ENCODE measurements at places on chromosomes 3 and 15.
A peak's percentile ranks its signal among the peaks of the same experiment; 100 is the strongest.

- no peak for DNase-seq
Observed at GRCh38 chr15:37246065-37246464, 145.7 kb upstream of the MEIS2 start.

- DNase-seq, result no peak
Observed at GRCh38 chr3:166759736-166760513, 620.2 kb downstream of the ZBBX start.

DNA sequence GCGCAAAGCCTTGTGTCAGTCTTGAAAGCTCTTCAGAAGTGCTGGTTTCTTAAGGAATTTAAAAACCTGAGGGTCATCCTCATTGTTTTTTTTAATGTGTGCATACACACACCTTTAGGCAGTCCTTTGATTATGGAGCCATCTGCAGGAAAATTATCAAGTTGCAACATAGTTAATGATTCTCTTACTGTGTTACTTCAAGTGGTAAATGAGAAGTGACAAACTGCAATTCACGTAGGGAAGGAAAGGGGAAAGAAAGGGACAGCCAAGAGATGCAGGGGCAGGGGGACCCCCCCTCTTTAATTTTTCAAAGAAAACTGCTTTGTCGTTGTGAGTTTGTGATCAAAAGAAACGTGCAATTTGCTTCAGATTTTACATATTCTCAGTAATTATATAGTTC lies 162.4 kb upstream of the CGNL1 start:
- DNase-seq, result peak; percentile 47

DNA sequence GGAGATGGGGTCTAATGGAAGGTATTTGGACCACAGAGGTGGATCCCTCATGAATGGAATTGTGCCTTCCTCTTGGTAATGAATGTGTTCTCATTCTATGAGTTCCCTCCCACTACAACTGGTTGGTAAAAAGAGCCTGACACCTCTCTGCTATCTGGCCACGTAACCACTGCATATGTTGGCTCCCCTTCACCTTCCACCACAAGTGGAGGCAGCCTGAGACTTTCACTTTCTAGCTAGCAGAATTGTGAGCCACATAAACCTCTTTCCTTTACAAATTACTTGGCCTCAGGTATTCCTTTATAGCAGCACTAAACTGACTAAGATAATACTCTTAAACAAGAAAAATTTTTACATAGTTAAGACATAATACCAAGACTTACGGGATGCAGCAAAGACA lies 155.3 kb downstream of the NR1I2 start:
- DNase-seq, result peak; percentile 4

DNA sequence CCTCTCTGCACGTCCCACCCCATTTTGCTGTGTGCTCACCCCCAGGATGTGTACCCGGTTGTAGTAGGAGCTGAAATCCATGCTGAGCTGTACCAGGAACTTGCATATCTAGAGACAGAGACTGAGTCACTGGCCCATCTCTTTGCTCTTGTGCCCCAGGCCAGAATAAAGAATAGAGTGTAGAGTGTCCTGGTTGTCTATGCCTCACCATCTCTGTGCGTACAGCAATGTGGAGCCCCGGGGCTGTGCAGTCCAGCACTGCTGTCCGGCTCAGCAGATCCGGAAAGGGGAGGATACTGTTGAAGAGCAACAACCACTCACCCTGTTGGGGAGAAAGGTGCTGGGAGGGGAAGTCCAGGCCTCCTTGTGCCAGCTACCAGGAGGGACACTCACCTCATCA lies 2.6 kb downstream of the DALRD3 start:
- DNase-seq, result no peak

GRCh38 chr15:95588056-95588455 lies 742.4 kb upstream of the NR2F2 start:
- DNase-seq, result no peak

DNA sequence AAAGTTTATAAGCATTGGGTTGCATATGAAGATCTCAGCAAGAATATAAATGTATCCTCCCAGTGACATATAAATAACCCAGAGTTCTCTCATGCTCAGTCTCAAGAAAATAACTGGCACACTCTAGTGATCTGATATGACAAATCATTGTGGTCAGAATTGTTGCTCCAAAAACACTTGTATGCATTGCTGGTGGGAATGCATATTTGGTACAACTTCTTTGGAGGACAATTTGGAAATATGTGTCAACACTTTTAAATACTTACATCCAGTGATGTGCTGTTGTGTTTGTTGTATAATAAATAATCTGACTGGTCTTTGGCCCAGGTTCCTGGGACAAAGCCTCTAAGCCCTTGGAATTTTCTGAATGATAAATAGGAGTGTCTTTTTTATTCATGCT lies 66.7 kb upstream of the STT3B start:
- DNase-seq, result no peak

GRCh38 chr3:37392957-37393356 lies 218.6 kb upstream of the LRRFIP2 start:
- no peak for DNase-seq

DNA sequence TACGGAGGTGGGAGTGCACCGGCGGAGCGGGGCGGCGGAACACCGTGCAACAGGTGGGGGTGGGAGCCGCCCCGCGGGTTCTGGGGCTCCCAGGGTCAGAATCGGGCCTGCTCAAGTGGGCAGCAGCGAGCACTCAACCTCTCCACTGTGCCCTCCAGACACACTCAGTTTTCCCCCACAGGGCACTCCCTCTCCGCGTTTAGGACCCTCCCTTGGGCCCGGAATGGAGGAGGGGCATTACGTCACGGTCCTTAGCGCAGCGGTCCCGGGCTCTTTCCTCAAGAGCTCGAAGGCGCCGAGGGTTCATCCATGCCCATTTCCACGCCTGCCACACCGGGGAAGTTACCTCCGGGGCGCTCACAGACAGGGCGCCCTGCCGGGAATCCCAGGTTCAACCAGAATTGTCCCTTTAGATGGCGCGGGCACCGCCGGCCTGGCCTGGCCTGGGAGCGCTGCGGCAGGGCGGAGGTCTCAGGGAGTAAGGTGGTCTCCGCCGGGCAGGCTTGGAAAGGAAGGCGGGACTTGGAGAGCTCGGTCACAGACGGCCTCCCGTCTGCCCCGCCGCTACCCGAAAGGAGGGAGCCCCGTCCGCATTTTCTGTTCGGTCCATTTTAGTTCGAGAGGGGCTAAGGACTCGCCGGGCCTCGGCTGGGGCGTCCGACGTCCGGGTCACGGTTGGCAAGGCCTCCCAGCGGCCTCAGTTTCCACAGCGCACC lies 5.1 kb downstream of the RNU6-1 start:
- no peak for DNase-seq

DNA sequence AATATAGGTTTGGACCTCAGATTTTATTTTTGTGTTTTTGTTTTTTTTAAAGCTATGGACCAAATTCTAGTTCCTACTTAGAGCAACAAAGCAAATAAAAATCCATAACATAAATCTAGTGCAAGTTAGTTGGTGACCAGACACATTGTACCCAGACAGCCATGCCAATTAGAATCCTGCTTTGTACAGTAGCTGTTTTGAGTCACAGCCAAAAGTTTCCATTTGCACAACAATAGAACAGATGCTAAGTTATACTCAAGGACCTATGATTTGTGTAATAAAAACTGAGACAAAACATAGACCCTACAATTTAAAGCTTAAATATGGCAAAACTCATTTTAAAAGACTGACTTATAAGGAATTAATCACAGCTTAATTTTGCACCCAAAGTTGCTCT lies 513.1 kb upstream of the CBLB start:
- DNase-seq, result no peak

GRCh38 chr15:100842756-100843730 lies 36.6 kb upstream of the ALDH1A3 start:
- DNase-seq, result no peak

- DNase-seq, result no peak
Observed at GRCh38 chr3:42849017-42849416, 26.7 kb downstream of the CYP8B1 start.

DNA sequence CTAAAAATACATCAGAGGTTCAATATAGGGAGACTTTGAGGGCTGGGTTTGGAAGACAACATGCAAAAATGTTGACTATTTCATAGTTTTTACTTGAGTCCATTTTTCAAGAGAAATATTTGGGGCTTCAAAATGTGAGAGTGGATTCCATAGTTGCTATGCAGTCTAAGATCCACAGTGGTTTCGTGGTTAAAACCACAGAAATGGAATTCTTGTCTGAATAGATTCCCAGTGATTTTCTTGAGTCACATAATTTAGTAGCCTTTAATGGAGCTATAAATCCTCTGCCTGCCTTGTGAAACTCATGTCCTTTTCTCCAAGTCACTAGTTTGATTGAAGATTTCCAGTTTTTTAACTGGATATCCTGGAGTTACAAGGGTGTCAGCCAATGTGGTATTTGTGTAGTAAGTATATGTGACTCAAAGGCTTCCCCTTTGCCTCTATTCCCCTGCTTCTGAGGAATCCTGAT lies 94.7 kb upstream of the RBMS3 start:
- DNase-seq, result no peak

- DNase-seq, result no peak
Observed at GRCh38 chr3:184760337-184761074, 48.6 kb upstream of the MAGEF1 start.

DNA sequence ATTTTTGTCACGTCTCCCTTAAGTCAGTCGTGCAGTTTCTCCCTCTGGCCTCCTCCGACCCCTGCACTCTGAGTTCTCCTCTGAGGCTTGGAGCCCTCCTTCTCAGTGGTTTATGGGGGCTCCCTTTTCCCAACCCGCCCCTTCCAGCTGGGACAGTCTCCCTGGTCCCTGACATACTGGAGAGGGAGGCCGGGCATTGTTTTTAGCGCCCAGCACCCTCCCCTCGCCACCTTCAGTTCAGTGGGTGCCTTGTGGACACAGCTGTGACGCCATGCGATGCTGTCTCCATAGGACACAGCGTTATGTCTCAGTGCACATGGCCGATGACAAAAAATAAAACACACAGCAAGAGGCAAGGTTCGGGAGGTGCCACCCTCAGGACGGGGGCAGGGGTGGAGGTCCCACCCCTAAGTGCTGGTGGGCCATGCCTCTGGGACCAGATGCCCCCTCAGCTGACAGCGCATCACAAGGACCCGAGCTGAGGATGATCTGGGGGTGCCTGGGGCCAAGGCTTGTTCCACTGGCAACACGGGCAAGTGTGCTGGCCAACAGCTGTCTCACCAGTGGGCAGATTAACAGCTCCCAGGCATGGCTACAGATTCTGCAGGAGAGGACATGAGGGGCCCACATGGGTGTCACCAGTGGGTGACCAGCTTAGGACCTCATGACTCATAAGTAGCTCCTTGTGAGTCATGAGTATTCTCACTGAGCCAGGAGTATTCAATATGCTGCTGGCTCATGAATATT lies 81.6 kb downstream of the PLXNA1 start:
- DNase-seq, result no peak

DNA sequence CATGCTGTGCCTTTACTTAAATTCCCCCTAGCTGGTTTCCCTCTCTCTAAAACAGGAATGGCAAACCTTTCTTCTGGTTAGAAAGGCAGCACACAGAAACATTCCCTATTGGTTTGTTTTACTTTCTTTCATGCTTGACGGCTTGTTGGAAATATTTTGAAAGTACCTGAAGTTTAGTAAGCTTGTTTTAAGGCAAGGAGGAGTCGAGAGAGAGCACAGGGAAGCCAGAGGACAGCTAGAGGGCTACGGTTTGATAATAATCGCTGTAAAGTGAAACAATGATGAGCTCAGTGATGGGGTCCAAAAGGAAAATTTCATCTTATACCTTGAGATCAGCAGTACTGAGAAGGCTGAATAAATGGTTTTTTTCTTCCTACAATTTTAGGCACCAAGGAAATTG lies 64.1 kb downstream of the ATP13A4 start:
- no peak for DNase-seq

- DNase-seq, result no peak
Observed at GRCh38 chr15:81043935-81044575, 43.3 kb downstream of the TLNRD1 start.

DNA sequence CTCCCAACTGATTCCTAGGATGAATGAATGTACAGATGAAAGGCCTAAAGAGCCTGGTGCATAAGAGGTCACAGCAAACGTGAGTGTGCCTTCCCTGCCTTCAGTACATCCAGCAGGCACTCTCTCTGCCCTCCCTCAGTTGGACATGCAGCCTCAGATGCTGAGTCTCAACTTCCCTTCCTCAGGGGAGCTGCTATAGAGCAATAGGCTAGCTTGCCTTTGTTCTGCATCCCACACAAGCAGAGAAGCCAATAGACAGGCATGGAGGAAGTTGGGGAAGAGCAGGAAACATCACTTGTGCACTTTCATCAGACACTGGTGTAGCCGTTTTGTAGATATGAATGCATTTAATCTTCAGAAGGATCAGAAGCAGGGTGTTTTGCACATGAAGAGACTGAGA lies 147.5 kb upstream of the THBS1 start:
- no peak for DNase-seq

DNA sequence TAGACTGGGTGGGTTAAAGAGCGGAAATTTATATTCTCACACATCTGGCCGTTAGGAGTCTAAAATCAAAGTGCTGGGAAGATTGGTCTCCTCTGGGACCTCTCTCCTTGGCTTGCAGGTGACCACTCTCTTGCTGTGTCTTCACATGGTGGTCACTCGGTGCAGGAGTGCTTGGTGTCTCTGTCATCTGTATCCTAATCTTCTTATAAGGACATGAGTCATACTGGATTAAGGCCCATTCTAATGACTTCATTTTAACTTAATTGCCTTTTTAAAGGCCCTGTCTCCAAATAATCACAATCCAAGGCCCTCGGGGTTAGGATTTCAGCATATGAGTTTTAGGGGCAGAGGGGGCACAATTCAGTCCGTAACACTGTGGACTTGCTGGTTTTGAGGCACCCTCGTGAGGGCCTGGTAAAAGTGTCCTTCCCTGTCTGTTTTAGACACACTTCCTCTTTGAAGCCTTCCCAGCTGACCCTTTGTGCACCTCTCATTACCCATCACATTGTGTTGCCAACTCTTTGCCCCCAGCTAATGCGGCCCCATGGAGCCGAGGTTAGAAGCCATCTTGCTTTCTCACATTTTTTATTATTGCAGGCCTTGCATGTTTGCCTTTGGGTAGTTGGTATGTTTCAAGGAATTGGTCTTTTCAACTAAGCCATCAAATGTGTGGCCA lies 3.2 kb downstream of the XYLB start:
- no peak for DNase-seq

- DNase-seq, result no peak
Observed at GRCh38 chr15:89654847-89655805, at the start of gene KIF7. Gene KIF7, minus strand, starts transcription at chr15:89655467. Its CDS starts 2,537 bp downstream, at chr15:89652930.

GRCh38 chr3:191997093-191997492 lies 536.1 kb downstream of the PYDC2 start:
- no peak for DNase-seq

- DNase-seq, result peak; percentile 74
Observed at GRCh38 chr3:161274691-161275298, 53.7 kb downstream of the NMD3 start.

- no peak for DNase-seq
Observed at GRCh38 chr3:188860147-188860546, 311.6 kb upstream of the TPRG1 start.

DNA sequence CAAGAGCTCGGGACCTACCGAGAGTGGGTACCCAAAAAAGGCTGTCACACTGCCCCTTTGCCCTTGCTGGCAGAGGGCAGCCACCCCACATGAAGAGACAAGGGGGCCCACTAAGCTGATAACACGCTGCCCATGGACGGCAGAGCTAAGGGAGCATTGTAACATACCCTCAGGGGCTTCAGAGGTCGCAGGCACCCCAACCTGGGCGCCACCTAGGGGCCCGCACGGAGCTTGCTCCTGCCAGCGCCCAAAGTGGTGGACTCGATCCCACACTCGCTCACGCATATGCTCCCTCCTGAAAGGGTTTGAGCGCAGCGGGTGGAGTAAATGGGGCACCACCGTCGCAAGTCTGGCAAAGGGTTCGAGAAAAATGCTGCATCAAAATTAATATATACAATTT lies 975.4 kb downstream of the ZPLD1 start:
- DNase-seq, result peak; percentile 6

GRCh38 chr3:156251424-156251823 lies 131.0 kb downstream of the KCNAB1 start:
- no peak for DNase-seq

Data from RPMI8226 (cell line).